Stimulated activated CD4-positive, alpha-beta T cell treated with anti-CD3 and anti-CD28 coated beads, Interleukin-15, amount 100 ng/mL, for 1 hour (primary cell): ENCODE measurements at places on chromosomes 7 and 10.

DNA sequence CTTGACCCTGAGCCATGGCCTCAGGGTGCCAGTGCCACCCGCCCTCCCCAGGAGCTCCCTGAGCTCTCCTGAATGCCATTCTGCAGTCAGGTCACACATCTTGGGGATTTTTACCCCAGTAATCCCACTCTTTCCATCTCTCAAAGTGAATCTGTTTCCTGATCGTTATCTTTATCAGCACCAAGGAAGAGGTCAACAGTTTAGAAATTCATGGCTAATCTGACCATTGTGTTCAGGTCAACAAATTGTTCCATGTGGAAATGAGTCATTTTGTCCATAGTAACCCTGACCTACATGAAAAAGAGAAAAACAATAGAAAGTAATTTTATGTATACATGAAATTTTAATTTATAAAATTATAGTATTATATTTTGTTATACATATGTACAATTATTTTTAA lies 28.8 kb upstream of the ZNF488 start:
- DNase-seq, result no peak

GRCh38 chr7:33578166-33578565 lies 327.2 kb upstream of the BMPER start:
- no peak for DNase-seq

DNA sequence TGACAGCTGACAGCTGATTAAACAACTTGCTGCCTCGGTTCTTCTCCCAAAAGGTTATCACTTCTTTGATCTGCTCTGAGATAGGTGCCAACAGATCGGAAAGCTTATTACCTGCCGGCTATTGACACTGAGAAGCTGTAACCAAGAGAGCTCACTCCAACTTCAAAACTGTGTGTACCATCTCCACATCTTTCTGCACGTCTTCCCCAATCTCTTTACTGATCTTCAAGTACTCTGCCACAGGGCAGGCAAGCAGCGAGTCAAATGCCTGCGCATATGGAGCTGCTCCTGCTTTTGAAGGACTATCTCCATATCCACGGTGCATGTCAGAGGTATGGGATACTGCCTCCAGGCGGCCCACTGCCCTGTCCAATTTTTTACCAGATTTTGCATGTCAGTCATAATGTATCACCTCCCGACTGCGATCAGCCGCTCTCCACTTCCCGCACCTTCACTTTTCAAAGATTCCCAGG lies 352 bp upstream of the ZNF485 start:
- no peak for DNase-seq

- no peak for DNase-seq
These were observed 121.5 kb downstream of the VIPR2 start for GRCh38 chr7:159023206-159023605.

DNA sequence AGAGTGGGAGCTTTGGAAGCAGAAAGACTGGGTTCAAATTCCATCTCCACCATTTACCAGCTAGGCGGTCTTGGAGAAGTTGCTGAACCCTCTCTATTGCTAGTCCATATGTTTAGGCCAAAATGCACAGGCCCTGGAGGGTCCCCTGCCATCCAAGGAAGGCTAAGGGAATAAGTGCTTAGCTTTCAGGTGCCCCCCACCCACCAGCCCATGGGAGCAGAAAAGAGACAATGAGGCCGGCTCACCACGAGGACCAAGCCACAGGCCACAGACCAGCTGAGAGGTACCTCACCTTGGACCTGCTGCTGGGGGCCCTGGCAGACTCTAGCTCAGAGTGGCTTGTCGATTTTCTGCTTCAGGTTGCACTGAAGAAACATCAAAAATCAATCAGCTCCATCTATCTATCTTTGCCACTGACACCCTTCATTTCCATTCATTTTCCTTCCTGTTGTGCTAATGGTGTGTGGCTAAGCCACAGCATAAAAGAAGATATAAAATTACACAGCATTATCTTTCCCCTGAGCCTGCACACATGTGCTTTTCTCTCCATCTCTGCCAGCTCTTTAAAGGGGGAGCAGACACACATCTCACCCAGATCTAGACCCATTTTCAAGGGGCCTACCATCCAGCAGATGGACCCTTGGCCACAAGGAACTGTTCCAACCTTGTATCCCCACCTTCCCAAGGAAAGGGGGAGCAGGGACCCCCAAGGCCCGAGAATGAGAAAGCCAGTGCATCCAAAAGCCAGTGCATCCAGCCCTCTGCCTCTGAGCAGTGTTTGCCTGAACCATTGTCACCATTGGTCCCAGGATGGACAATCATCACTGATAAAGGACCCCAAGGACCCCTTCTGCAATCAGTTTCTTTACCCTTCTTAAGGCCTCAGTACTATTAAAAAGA lies 65.4 kb downstream of the GRID1 start:
- DNase-seq, result no peak

GRCh38 chr7:98167653-98168052 lies 43.6 kb upstream of the BHLHA15 start:
- no peak for DNase-seq

DNA sequence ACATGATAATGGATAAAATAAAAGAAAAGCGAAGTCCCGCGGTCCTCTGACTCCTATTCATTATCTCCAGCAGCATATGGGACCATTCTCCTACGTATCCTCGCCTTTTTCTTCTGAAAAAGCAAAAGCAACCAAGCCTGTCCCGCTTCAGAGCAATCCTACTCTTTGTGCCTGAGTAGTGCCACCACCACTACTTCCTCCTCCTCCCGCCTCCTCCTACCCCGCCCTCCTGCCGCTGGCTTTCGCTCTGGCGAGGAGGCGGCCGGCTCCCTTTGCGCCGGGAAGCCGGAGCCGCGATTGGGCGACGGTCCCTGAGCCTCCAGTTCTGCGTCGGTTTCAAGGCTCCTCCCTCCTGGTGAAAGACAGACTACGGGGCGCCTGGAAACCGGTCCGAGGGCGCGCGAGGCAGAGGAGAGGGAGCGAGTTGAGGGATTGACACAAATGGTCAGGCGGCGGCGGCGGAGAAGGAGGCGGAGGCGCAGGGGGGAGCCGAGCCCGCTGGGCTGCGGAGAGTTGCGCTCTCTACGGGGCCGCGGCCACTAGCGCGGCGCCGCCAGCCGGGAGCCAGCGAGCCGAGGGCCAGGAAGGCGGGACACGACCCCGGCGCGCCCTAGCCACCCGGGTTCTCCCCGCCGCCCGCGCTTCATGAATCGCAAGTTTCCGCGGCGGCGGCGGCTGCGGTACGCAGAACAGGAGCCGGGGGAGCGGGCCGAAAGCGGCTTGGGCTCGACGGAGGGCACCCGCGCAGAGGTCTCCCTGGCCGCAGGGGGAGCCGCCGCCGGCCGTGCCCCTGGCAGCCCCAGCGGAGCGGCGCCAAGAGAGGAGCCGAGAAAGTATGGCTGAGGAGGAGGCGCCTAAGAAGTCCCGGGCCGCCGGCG lies at the start of gene FZD1:
FZD1 (plus strand) TSS at position 388 of the 878 bp plus-strand sequence; CDS start at position 836, 448 bp downstream.
- no peak for DNase-seq

DNA sequence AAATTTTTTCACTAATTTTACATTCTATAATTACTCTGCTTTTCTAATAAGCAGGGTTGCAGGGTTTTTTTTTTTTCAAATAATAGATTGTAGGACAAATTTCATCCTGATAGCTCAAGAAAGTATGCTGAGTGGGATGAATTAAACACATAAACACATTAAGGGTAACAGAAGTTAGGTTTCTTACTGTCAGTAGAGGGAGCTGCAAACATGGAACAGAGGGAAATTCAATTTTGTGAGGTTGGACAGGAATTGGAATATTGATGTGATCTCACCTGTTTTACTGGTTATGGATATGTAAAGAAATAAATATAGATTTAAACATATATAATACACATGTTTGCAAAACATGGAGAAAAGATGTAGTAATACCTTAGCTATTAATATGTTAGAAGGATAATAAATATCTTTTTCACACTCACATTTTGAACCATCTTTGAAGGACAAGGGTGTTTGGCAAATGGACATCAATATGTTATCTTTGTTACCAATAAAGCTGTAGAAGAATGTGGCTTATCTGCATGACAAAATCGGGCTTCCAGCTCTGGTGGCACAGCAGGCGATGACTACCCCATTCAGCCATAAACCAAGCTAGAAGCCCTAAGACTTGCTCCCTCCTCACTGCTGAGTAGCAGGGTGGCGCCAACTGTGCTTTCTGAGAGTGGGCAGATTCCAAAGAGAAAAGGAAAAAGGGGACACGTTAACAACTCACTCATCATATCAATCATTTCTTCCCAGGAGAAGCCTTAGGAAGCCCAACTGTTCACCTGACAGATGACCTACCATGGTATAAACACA lies 1257.4 kb downstream of the GATA3 start:
- no peak for DNase-seq

DNA sequence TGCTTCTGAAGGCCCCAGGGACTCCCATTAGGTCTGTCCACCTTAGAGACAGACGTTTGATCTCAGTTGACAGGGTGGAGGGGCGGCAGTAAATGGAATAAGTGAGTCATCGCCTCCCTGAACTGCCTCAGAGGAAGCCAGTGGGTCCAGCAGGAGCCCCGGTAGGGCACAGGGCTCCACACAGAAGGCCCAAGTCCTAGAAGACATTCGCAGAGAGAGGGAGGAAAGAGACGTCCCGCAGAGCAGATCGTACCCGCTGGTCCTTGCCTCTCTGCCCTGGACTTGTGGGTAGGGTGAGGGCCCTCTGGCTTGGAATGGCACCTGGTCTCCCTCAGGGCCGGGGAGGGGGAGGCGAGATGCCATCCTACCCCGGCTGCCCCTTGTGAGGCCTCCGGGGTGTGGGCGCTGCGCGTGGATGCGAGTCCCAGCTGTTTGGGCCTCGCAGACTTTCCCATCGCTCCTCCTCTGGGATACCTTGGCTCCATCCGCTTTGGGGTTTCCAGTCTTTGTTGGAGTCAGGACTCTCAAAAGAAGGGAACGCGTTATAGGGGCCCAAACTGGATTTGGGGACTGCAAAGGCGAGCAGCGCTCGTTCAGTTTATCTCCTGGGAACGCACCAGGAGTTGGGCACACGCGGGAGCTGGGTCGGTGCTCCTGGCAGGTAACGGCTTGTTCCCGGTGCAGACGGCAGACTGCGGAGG lies 5.1 kb downstream of the TLX1 start:
- DNase-seq, result no peak

DNA sequence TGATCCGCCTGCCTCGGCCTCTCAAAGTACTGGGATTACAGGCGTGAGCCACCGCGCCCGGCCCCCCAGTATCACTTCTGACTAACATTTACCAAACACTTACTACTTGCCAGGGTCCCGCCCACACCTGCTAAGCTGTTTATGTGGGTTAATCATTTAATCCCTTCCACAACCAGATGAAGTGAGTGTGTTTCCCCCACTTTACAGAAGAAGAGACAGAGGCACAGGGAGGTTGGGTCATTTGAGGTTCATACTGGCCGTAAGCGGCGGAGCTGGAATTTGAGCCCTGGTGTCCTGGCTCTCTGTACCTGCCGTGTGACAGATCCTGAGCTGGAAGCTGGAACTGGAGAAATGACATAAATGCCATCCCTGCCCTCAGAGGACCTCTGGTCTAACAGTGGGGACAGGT lies 15.1 kb upstream of the VPS37D start:
- DNase-seq, result no peak

GRCh38 chr7:70926666-70927065 lies 205.3 kb upstream of the GALNT17 start:
- DNase-seq, result no peak

DNA sequence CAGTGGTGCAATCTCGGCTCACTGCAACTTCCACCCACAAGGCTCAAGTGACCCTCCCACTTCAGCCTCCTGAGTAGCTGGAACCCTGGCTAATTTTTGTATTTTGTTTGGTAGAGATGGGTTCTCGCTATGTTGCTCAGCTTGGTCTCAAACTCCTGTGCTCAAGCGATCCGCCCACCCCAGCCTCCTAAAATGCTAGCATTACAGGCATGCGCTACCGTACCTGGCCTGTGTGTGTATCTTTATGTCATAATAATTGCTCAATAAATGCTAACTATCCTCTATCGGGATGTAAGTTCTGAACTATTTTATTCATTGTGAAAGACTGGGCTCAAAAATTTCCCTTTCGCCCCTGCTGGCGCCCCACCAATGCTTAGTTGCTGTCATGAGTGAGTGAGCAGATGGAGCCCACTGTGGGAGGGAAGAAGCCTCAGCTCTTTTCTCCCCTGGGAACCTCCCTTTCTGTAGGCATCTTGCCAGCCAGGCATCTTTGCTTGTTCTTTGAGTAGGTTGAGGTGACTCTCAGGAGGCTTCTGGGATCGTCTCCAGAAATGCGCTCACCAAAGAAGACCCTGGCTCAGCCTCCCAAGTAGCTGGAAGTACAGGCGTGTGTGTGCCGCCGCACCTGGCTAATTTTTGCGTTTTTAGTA lies 38.3 kb downstream of the CAMK1D start:
- no peak for DNase-seq

DNA sequence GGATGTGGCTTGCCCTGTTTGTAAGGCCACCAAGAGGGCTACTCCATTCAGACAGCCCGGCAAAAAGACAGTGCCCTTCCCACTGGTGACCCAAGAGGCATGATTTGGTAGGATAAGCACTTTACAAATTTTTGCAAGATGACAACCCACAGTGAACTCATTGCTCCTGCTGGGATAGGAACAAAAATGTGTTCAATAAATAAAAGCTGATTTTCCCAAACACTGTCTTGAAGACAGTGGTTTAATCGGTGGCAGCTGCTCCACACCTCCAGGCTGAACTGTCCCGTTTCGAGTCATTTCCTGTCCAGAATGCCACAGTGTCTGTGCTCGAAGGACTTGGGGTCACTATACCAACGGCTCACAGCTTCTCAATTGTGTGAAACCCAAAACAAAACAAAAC lies 45.1 kb upstream of the NPTX2 start:
- no peak for DNase-seq

DNA sequence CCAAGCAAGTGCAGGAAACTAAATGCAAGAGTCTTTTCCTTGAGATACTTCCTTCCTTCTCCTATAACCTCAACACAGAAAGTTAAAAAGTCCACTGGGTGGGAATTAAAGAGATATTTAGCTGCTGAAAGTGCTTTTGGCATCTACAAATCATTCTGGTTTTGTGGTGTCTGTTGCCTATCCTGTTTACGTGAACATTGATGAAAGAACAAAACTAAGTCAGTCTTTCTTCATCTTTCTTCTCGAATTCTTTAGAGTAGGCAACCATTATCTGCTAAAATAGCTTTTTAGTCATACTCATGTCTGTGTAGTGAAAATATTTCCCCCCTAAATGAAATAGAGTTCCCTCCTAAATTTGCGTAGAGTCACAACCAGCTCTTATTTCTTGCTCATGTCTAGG lies 838.6 kb downstream of the GATA3 start:
- no peak for DNase-seq

- DNase-seq, result no peak
These were observed 32.9 kb upstream of the SLF2 start for GRCh38 chr10:100879741-100880360.

DNA sequence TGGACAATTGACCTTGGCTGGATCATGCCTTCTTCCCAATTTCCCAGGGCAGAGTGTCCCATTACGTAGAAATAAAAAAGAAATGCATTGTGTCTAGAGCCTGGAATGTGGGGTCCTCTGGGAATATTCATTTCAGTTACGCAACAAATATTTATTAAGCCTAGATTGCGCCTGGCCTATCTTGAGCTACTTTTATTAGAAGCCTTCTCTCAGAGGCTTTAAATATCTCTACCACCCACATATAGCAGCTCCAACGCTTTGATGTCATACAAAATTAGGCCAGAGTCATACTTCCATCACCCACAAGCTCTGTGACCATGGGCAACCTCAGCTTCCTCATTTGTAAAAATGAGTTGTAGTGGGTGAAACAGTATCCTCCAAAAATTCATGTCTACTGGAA lies 24.9 kb upstream of the CARD11 start:
- no peak for DNase-seq

GRCh38 chr10:69360485-69361302 lies 56.0 kb downstream of the TACR2 start:
- no peak for DNase-seq
